MCF 10A (cell line): ENCODE measurements at places on chromosomes 12 and 14.

DNA sequence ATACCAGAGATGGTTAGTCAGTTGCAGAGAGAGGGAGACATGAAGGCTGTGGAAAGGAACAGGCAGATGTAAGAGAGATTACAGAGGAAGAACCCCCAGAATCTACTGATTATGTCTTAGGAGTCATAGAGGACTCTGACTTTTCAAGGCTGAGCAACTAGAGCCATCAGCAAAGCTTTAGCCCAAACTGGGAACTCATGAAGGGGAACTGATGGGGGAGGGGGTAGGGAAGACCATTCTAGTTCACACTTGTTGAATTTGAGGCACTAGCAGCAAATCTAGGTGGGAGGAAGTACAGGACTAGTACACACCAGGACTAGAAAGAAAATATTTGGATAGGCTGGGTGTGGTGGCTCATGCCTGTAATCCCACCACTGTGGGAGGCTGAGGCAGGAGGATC is 10.1 kb downstream of the LGALS3 start:
- no peak for DNase-seq

- no peak for DNase-seq
These were observed 10.6 kb upstream of the CLEC12A start for GRCh38 chr12:9960590-9960989.

GRCh38 chr14:26626256-26626655 is 28.4 kb upstream of the NOVA1 start:
- DNase-seq = no peak

DNA sequence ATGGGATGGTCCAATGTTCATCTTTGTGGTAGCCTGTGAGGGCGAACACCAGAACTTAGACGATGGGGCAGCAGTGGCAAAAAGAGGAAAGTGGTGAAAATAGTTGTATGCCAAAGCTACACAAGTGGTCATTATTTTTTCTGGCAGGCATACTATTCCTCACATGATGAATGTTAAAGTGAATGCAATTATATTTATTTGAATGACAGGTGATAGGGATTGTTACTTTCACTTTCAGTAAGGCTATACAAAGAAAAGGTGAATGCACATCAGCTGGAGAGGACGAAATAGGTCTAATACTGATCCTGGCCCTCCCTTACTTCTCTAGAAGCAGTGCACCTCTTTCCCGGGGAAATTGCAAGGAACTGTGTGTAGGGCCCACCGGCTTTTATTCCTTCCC is 470.1 kb downstream of the TMTC2 start:
- DNase-seq = no peak

DNA sequence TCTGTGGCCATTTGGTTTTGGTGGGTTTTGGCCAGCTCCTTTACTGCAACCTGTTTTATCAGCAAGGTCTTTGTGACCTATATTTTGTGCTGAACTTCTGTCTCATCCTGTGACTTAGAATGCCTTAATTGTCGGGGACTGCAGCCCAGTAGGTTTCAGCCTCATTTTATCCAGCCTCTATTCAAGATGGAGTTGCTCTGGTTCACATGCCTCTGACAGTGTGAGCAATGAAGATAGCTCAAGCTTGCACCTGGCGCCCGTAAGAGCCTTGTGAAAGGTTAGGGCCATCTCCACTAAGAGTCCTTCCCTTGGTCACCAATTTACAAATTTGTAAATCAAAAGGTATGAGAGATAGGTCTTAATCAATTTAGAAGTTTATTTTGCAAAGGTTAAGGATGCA is 19.4 kb downstream of the SLCO1B3 start:
- DNase-seq = no peak

DNA sequence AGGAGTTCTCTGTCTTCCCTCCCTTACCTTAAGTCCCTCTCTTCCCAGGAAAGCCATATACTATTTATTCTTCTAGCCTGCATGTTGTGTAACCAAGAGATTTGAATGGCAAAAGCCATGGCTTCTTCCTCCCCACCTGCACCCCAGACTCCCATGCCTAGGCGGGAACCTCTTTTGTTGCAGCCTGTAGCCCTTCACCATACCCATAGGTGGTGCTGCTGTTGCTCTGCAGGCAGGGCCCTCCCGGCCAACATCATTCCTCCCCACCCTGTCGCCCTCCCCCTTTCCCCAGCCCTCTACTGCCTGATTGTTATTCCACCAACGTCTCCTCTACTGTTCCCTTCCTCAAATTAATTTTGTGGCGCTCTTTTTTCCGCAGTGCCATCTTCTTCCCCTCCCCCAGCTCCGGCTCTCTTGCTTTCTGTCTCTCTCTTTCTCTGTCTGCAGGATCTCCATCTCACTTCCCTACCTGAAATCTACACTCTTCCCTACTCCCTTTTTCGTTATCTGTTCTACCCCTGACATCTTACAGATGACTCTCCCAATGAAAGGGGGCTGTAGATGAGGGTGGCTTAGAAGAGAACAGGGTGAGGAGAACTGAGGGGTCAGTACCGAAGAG is 13.8 kb downstream of the NGDN start:
- DNase-seq = peak; percentile 2

- no peak for DNase-seq
These were observed 1.9 kb downstream of the GAPDH start for GRCh38 chr12:6535960-6536847.

GRCh38 chr12:67280572-67280971 is 11.4 kb downstream of the CAND1 start:
- DNase-seq = peak; percentile 25

DNA sequence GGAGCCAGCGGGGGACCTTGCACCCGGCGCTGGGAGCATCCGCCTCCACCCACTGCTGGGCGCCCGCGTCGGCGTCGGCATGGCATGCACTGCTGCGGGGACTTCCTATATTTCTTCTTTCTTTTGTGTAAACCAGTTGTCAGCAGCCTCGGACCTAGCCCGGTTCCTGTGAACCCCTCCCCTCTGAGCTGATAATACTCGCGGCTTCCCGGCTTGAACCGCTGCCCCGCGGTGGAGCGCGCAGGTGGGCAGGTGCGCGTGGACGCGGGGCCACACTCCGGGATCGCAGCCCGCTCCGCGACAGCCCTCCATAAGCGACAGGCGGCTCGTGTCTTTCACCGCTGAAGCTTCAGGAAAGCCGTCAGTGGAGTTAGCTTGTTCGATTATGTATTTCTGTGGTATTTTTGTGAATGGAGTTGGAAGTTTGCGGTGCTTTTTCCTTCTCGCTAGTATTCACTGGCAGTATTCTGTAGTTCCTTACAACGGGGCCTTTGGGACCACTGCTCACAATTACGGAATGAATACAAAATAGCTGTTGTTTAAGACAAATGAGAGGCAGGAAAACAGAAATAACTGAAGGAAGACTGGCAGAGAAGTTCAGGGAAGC is 870 bp downstream of the BMAL2 start:
- DNase-seq = peak; percentile 51

GRCh38 chr12:28866296-28866695 is 282.8 kb upstream of the FAR2 start:
- no peak for DNase-seq

- DNase-seq = no peak
These were observed 127.6 kb downstream of the GXYLT1 start for GRCh38 chr12:42017051-42017450.

GRCh38 chr12:77893918-77894317 is 63.2 kb downstream of the NAV3 start:
- peak; percentile 70 for DNase-seq

- DNase-seq = peak; percentile 48
These were observed 10.9 kb upstream of the IL26 start for GRCh38 chr12:68236421-68237059.

GRCh38 chr14:102699416-102700110 is 77.7 kb upstream of the TRAF3 start:
- DNase-seq = no peak

- peak; percentile 68 for DNase-seq
These were observed 10.2 kb upstream of the SERPINA9 start for GRCh38 chr14:94485944-94486841.

DNA sequence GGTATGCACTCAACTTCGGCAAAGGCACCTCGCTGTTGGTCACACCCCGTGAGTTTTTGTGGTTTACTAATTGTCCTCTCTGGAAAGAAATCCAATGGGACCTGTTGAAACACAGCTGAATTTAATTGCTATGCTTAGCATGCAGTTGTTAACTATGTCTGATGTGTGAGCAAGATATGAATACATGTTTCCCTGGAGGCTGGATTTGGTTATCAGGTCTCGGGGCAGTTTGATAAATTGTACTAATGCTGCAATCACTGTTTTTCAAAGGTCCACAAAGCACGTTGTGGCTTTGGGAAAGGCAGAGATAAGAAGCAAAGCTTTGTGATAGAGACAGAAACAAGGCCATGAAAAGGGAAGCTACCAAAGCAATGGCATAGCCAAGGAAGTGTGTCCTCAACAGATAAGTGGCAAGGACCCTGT is 91.3 kb downstream of the DAD1 start:
- DNase-seq = no peak

- DNase-seq = peak; percentile 57
These were observed 149.7 kb upstream of the ARHGAP5 start for GRCh38 chr14:31927348-31927832.

DNA sequence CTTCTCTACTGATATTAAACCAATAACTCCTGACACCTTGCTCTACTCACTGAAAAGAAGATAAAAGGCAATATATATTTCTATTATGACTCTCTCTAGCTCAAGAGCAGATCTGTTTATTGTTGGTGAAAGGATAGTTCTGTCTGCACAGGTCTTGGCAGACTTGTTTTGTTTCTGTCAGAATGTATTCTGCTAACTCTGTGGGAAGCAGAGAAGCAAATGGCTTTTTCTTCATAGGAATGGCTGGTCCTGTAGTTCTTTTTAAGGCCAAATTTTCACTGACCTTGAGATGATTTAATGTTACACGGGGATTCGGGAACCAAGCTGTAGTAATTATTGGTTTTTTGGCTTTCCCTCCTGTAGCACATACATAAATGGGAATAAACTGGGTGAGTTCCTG is 512.1 kb downstream of the DIO2 start:
- no peak for DNase-seq

- DNase-seq = no peak
These were observed 44.5 kb downstream of the EML5 start for GRCh38 chr14:88748288-88748687.

- peak; percentile 59 for DNase-seq
These were observed 19.4 kb upstream of the P2RX4 start for GRCh38 chr12:121190523-121191031.

DNA sequence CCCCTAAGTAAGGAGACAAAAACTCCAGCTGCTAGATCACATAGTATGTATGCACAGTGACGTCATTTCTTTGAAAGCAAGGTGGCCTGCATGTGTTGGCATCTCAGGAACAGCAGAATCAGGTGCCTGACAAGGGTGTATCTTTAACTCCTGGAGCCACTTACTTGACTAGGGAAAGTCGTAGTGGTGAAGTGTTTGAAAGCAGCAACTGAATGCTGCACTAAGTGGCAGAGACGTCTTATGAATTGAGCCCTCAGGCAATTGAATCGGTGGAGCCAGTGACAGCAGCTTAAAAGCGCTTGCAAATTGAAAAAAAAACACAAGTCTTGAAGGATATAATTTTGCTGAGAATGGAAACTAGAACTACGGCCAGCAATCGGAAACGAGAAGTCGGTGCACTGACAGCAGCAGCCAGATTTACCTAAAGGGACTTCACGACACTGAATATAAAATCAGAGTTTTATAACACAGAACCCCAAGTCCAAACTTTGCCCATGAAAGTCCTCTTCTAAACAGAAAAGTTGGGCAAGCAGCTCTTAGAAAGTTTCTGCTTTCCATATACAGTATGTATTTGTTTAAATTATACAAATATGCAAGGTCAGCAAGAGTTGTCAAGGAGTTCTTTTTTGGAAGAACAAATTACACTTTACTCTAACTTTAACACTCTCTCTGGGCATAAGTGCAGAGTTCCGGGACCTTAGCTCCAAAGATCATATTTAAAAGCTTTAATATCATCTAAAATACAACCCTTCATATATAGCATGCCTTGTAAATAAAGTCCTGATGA is 1.1 kb downstream of the IGF1 start:
- DNase-seq = no peak
